ENCODE measurements at places on chromosomes 2 and 18.

DNA sequence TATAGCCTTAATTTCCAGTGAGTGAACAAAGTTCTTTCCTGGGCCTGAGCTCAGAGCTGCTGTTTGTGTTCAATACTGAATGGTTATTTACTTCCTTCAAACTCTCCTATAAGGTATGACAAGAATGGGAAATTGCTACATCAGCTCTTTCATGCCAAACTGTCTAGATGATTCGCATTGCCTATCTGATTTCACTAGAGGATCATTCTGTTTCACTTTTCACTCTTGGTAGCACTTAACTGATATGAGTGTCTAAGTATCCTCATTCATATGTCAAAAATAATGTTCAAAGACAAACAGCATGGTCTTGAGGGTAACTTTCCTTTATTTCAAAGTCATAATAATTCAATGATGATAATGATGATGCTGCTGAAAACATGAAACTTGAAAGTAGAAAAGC is 32.9 kb upstream of the SCG2 start:
- DNase-seq: no peak

- no peak for DNase-seq
Measured at GRCh38 chr2:3294069-3294468, 83.5 kb downstream of the EIPR1 start.

- DNase-seq: no peak
Measured at GRCh38 chr2:129896226-129897100, 83.0 kb upstream of the RAB6C start.

GRCh38 chr2:147002256-147002655 is 842.6 kb upstream of the ACVR2A start:
- no peak for DNase-seq

DNA sequence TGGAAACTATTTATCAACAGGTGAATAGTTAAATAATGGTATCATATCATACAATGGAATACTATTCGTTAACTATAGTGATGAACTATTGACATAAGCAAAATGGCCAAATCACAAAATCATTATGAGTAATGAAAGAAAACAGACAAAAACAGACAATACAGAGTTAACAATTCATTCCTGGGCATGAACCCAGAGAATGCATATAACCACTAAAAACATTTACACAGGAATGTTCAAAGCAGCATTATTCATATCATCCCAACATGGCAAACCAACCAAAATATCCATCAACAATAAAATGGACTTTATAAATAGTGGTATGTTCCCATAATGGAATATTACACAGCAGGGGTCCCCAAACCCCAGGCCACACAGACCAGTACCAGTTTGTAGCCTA is 131.2 kb upstream of the CYP1B1 start:
- DNase-seq: no peak

DNA sequence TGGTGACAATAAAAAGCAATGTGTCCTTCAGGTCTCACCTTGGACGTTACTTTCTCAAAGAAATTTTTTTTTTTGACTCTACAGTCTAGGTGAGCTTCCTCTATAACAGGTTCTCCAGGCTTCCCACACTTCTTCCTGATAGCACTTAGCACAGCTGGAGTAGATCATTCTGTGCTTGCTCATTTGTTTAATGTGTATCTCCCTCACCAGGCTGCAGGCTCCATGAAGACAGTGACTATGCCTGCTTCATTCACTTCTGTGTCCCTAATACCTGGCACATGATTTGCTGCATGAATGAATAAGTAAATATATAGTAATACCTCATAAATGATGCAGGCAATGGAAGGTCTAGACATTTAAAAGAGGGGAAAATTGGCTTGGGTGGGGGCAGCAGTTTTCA is 109.9 kb upstream of the CD302 start:
- no peak for DNase-seq

All from iPS DF 6.9 (cell line).